ENCODE measurements at places on chromosomes 11 and 22.

- DNase-seq = no peak
Observed at GRCh38 chr11:13487661-13488030, 8.2 kb downstream of the PTH start.

GRCh38 chr11:134404575-134405341 is 7.3 kb downstream of the B3GAT1 start:
- DNase-seq = no peak

GRCh38 chr11:120229451-120230424 is 10.2 kb upstream of the POU2F3 start:
- DNase-seq = no peak

DNA sequence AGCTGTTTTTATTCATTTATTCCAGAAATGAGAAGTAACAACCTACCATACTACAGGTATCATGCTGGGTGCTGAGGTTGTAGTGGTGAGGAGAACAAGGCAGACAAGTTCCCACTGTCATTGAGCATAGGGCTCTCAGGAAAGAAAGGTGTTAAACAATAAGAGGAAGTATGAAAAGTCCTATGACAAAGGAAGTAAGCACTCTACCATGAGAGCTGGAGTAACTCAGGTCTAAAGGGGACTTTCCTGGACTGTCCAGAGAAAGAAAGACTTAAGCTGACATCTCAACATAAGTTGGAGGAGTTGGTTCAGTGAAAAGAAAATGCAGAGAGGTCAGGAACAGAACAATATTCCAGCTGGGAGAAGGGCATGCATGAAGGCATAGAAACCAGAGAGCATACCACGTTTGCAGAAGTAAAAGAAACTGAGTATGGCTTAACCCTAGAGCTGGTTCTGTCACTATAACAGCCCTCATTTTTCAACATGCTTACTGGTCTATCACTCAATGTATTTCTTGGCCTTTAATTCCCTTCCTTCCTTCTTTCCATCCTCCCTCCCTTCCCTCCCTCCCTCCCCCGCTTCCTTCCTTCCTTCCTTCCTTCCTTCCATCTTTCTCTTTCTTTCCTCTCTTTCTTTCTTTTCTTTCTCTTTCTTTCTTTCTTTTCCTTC is 137.8 kb upstream of the BDNF start:
- DNase-seq = no peak

DNA sequence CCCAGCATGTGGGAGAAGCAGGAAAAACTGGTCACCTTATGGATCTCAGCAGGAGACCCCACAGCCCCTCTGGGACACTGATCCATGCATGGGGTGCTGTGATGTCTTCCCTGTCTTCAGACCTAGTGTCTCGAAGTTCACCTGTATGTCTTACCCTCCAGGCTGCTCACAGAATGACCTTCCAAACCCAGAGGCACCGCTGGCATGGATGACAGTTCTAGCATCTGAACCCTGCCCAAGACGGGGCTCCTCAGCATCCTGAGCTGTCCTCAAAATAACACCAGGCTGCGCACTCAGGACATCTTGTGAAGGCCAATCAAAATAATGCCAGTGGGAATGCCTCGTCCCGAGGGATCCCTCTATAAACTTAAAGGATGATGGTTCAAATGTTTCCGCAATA is 824.9 kb downstream of the TBC1D22A start:
- DNase-seq = no peak

- DNase-seq = no peak
Observed at GRCh38 chr11:65096926-65097325, 912 bp downstream of the VPS51 start.

DNA sequence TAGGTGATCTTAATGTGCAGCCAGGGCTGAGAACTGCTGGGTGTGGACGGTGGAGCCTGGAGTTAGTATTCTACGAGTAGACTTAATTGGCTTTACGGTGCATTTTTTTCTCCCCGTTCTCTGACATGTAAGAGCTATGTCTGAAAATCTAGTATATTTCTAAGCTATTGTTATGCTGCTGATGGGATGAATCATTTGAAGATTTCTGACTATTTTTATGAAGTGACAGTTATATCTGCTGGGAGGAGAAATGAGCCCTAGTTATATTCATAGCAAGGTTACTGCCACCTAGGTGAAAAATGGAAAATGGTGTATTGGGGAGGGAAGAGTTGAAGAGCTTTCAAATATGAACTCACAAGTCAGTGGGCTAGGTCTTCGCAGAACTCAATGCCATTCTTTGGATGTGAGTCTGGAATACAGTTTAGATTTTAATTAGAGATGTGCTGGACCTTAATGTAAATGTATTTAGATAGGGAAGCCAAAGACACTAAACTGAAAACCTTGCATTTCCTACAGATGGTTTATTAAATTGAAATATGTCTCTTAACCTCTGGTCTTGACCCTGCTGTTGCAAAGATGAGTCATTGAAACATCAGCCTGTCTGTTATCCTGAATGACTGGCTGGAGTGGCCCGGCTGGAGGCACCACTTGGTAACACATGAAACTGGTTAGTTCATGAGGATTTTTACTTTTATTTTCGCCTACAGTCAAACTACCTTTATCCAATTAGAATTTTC is 293.7 kb downstream of the DDX10 start:
- DNase-seq = no peak

DNA sequence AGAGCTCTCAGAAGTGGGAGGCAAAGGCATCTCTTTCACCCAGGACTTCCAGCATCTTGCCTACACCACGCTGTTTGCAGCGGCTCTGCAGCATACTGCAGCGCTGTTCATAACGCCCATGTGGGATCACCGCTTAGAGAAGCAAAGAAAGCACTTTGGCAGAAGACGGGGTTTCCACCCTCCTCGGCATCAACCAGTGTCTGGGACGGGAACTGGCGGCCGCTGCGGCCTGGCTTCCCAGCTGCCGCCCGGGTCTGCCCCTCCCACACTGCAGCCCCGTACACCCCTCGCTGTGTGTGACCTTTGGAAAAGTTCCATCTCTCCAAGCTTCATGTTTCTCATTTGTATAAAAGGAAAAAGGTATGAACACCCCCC is 545 bp upstream of the TIRAP start:
- DNase-seq = no peak

DNA sequence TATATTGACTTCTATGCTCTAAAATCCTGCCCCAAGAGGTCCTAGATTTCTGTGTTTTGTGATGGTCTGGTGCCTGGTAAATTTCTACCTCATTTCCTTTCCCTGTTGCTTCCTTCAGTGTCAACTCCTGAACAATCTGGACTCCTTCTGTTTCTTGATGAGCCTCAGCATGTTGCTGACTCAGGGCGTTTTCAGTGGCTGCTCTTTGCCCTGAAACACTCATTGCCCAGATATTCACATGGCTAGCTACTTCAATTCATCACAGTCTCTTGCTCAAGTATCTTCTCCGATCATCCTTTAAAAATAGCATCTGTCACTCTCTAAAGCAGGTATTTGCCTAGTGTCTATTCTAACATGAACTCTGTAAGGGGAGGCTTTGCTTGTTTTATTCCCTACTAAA is 526.3 kb upstream of the RAG2 start:
- DNase-seq = no peak

DNA sequence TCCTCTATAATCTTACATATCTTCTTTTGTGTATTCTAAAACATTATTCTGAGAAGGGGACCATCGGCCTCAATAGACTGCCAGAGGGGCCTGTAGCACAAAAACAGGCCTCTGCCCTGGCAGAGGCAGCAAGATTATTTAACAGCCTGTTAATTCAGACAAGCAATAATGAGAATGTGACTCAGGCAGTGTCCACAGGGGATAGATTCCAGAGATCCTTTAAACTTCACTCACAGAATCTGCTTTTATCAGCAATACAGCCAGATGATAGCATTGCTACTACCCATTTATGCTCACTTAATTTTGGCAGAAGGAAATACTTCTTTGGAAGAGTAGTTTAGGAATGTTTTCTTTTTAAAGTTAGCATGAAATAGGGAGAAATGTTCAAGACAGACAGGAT is 44.9 kb downstream of the AAMDC start:
- DNase-seq = no peak

GRCh38 chr11:33616552-33616951 is 84.1 kb downstream of the C11orf91 start:
- DNase-seq = no peak

DNA sequence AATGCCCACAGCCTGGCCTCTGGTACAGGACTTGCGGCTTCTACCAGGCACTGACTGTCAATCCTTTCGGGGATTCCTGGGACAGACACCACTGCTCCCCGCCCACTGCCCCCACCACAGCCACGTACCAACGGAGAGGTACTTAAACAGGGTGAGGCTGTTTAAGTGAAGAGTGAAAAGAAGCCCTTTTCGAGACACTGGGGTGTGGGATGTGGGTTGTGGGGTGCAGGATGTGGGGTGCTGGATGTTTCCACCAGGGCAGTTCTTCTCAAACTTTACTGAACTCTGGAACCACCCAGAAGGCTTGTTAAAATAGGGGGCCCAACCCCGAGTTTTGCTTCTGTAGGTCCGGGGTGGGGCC is 34.2 kb upstream of the PRR5 start:
- DNase-seq = no peak

- DNase-seq = no peak
Observed at GRCh38 chr11:12927221-12927620, 81.9 kb upstream of the RASSF10 start.

DNA sequence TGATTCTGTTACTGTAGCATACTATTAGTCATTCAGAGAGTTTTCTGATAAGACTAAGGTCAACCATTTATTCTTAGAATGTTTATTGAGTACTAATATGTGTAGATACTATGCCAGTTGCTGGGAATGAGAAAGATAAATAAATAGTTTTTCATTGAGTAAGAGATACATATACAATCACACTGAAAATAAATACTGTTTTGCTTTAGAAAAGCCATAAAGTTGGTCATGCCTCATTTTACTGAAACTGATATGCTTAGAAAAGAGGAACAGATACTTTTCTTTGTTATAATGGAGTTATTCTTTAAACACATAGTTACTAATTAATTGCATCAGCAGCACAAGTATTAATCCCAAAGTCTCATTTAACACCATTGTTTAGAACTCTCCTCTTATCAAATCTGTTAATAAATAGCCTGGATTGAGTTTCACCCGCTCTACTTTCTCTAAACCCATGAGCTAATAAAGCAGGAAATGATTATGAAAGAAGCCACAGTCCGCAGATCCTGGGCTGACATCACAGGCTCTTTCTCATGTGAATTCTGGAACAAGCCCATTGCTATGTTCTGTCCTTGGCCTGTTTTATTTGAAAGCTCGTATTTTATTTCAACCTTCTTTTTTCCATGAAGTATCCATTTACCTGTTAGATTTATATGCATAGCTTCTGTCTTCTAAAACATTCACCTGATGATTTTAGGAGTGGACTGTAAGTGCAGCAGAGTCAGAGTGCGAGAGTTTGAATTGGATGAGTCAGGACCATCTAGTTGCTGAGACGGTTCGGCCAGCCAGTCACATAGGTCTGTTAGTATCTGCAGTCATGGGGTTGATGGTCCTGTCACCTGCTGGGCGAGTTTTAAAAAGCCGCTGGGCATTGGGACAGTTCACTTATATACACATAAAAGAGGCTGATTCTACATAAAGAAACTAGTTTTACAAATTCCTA is 35.5 kb downstream of the PIWIL4 start:
- peak; percentile 81 for DNase-seq
